ENCODE measurements at places on chromosomes 3 and 15.
A peak's percentile ranks its signal among the peaks of the same experiment; 100 is the strongest.

GRCh38 chr15:42101861-42102260 is 7.5 kb upstream of the PLA2G4D start:
- H3K27ac ChIP-seq, result no peak overlapping the region
- no peak overlapping the region for H3K4me3 ChIP-seq
- H3K36me3 ChIP-seq, result no peaks in the 10 kb centered on the region
- H3K4me1 ChIP-seq, result no peaks in the 10 kb centered on the region

DNA sequence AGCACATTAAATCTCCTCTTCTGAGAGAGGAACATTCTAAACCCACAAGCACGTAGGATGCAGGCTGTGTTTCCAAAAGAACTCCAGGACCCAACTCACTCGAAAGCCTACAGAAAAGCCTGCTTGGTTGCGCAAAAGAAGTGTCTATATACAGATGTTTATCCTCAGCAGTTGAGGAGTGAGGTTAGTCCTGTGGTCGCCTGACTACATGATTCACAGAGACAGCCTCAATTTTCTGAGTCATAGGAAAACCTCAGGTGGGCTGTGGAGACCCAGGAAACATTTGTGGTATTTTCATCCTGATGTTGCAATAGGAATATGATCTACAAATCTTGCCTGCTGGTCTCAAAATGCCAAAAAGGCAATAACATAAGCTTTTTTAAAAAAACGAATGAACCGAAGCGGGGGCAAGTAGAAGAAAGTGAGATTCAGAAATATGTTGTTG is 183.8 kb upstream of the THRB start:
- peak overlapping the region; percentile 51 for H3K27ac ChIP-seq
- H3K27me3 ChIP-seq, result no peaks in the 10 kb centered on the region
- peak; percentile 23 for DNase-seq
- no peaks in the 10 kb centered on the region for H3K36me3 ChIP-seq
- no peaks in the 10 kb centered on the region for H3K4me1 ChIP-seq

DNA sequence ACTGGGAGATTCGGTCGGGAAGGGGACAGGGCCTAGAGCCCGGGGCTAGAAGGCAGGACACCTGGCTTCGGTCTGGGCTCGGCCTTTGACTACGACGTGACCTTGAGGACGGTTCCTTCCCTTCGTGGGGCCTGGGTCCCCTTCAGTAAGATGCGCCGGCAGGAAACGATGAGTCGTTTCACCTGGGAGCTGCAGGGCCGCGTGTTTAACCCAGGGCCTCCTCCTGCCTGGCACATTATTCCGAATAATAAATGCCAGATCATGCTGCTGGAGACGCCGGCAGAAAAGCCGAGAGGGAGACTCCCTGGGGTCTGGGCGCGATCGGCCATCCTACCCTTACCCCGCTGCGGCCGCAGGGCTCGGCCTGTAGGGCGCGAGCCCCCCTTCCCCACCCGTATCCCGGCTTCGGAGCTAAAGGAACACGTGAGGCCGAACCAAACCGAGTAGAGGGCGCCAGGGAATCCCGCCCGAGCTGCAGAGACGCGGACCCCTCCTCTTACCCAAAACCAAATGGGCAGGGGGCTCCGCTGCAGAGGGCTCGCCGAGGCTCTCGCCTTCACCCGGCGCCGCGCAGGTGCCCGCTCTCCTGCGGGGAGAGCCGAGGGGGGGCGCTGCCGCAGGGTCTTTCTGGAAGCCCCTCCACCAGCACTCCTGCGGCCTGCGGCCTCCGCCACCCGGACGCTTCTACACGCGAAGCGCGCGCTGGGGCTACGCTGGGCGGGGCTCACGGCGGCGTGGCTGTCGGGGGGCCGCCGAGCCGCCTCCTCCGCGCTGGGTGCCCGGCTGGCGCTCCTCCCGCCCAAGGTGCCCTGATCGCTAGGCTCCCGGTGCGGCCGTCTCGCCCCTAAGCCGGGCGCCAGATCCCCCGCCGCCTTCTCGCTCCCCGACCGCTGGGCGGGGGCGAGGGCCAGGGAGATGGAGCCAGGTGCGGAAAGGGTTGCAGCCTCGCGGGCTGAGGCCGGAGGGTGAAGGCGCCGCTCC is at the start of gene BDH1:
BDH1 (minus strand) TSS at position 688 of the 981 bp plus-strand sequence. CDS start 9,525 bp downstream, outside the sequence.
- H3K27ac ChIP-seq, result peak within 1 kb of the TSS; percentile 76
- peak within 1 kb of the TSS; percentile 88 for H3K4me3 ChIP-seq
- no peaks in the 10 kb centered on the region for H3K4me1 ChIP-seq
- H3K27me3 ChIP-seq, result no peaks in the 10 kb centered on the region

- H3K27me3 ChIP-seq, result no peaks in the 10 kb centered on the region
- H3K27ac ChIP-seq, result no peak overlapping the region
- no peaks in the 10 kb centered on the region for H3K36me3 ChIP-seq
- H3K4me3 ChIP-seq, result no peak overlapping the region
- no peak for DNase-seq
These were observed 6.7 kb downstream of the PLIN1 start for GRCh38 chr15:89672221-89673164.

GRCh38 chr3:34783876-34784275 is 855.4 kb upstream of the ARPP21 start:
- no peak for DNase-seq
- H3K27me3 ChIP-seq, result no peaks in the 10 kb centered on the region
- no peak overlapping the region for H3K27ac ChIP-seq
- no peaks in the 10 kb centered on the region for H3K4me1 ChIP-seq
- H3K36me3 ChIP-seq, result no peaks in the 10 kb centered on the region

GRCh38 chr3:118207271-118207670 is 827.4 kb downstream of the IGSF11 start:
- H3K4me3 ChIP-seq, result no peak overlapping the region
- DNase-seq, result no peak
- no peaks in the 10 kb centered on the region for H3K27me3 ChIP-seq
- no peak overlapping the region for H3K27ac ChIP-seq
- no peaks in the 10 kb centered on the region for H3K4me1 ChIP-seq

DNA sequence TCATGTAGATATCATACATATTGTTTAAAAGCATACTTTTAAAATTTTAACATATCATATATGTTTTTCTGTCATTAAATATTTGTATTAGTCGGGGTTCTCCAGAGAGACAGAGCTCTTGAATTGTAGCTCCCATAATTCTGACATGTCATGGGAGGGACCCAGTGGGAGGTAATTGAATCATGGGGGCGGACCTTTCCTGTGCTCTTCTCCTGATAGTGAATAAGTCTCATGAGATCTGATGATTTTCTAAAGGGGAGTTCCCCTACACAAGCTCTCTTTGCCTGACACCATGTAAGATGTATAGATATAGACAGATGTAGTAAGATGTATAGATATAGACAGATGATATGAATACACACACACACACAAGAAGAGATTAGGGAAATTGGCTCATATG is 161.2 kb upstream of the ABI3BP start:
- H3K4me1 ChIP-seq, result no peaks in the 10 kb centered on the region
- H3K4me3 ChIP-seq, result no peak overlapping the region
- no peak for DNase-seq
- no peaks in the 10 kb centered on the region for H3K27me3 ChIP-seq

GRCh38 chr3:112773864-112774263 is 72.8 kb downstream of the CD200R1L start:
- no peak for DNase-seq
- H3K36me3 ChIP-seq, result no peaks in the 10 kb centered on the region
- no peaks in the 10 kb centered on the region for H3K27me3 ChIP-seq
- peak overlapping the region; percentile 43 for H3K27ac ChIP-seq
- peaks cover 6% of the 10 kb centered on the region for H3K4me1 ChIP-seq

DNA sequence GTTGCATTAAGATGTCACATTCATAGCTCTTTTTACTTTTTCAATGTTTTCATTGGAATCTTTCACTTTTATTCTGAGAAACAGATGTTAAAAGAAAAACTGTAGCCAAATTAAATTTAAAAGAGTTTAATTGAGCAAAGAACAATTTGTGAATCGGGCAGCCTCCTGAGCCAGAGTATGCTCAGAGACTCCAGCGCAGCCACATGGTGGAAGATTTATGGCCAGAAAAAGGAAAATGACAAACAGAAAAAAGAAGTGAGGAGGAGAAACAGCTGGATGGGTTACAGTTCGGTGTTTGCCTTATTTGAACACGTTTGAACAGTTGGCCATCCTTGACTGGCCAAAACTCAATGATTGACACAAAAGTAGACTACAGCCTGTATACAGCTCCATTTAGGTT is 33.8 kb upstream of the RAB11A start:
- H3K27me3 ChIP-seq, result no peaks in the 10 kb centered on the region
- DNase-seq, result no peak
- H3K4me3 ChIP-seq, result no peak overlapping the region
- H3K27ac ChIP-seq, result peak overlapping the region; percentile 39
- peaks cover 8% of the 10 kb centered on the region for H3K4me1 ChIP-seq

- H3K4me3 ChIP-seq, result no peak overlapping the region
- peak overlapping the region; percentile 53 for H3K27ac ChIP-seq
- peaks cover 4% of the 10 kb centered on the region for H3K4me1 ChIP-seq
- no peaks in the 10 kb centered on the region for H3K36me3 ChIP-seq
These were observed 156.2 kb upstream of the MEF2A start for GRCh38 chr15:99409560-99409959.

GRCh38 chr15:39392469-39393047 is 188.3 kb upstream of the THBS1 start:
- no peaks in the 10 kb centered on the region for H3K27me3 ChIP-seq
- no peak for DNase-seq
- no peak overlapping the region for H3K27ac ChIP-seq
- H3K4me3 ChIP-seq, result no peak overlapping the region
- no peaks in the 10 kb centered on the region for H3K36me3 ChIP-seq

GRCh38 chr15:25246641-25247406 is 192.0 kb downstream of the UBE3A start:
- no peak for DNase-seq
- no peak overlapping the region for H3K27ac ChIP-seq
- H3K27me3 ChIP-seq, result no peaks in the 10 kb centered on the region
- no peaks in the 10 kb centered on the region for H3K4me1 ChIP-seq
- no peaks in the 10 kb centered on the region for H3K36me3 ChIP-seq

GRCh38 chr3:58835086-58835485 is 168.5 kb upstream of the FAM3D start:
- no peaks in the 10 kb centered on the region for H3K27me3 ChIP-seq
- no peak overlapping the region for H3K4me3 ChIP-seq
- H3K36me3 ChIP-seq, result no peaks in the 10 kb centered on the region
- no peaks in the 10 kb centered on the region for H3K4me1 ChIP-seq

GRCh38 chr3:96466441-96466840 is 348.0 kb upstream of the EPHA6 start:
- DNase-seq, result no peak
- no peaks in the 10 kb centered on the region for H3K36me3 ChIP-seq
- H3K27ac ChIP-seq, result no peak overlapping the region
- no peaks in the 10 kb centered on the region for H3K27me3 ChIP-seq
- H3K4me1 ChIP-seq, result no peaks in the 10 kb centered on the region
- no peak overlapping the region for H3K4me3 ChIP-seq

DNA sequence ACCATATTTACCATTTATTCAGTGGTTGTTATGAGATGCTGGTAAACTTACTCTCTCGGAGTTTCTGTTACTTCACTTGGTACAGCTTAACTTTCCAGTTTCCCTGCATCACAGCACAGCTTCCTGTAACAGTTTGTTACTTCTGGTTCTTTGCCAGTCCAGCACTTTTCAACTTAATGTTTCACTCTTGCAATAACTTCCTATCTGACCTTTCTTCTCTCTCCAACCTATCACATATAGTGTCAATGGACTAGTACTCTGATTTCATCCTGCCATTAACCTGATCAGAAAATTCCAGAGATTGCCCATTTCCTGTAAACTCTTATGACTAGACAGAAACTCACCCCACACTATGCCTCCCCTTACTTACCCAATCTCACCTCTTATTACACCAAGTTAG is 3.9 kb upstream of the ATP11B start:
- no peak overlapping the region for H3K27ac ChIP-seq
- no peak overlapping the region for H3K4me3 ChIP-seq
- no peak for DNase-seq
- no peaks in the 10 kb centered on the region for H3K27me3 ChIP-seq
- no peaks in the 10 kb centered on the region for H3K36me3 ChIP-seq

GRCh38 chr15:78082106-78082742 is 4.7 kb upstream of the TBC1D2B start:
- no peak for DNase-seq
- H3K27me3 ChIP-seq, result no peaks in the 10 kb centered on the region

DNA sequence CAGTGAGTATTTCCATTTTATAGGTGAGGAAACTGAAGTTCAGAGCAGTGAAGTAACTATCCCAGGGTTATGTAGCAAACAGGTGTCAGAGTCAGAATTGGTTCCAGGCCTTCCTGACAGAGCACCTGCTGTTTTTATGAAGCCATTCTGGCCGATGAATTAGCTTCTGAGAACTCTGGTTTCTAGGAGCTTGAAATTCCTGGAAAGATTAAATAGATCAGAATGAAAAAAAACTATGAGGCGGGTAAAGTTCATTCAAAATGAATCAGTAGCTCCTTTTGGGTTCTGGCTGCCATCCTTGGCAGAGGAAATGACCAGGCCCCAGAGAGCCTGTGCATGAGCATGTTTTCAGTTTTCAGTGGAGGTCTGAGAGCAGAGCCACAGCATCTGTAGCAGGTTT is 59.3 kb upstream of the CFAP161 start:
- H3K27ac ChIP-seq, result no peak overlapping the region
- DNase-seq, result no peak
- no peak overlapping the region for H3K4me3 ChIP-seq
- H3K4me1 ChIP-seq, result no peaks in the 10 kb centered on the region

GRCh38 chr3:104106276-104106675 is 1260.4 kb upstream of the ALCAM start:
- no peaks in the 10 kb centered on the region for H3K36me3 ChIP-seq
- H3K27ac ChIP-seq, result no peak overlapping the region
- no peak for DNase-seq
- no peaks in the 10 kb centered on the region for H3K4me1 ChIP-seq
- H3K27me3 ChIP-seq, result no peaks in the 10 kb centered on the region
- no peak overlapping the region for H3K4me3 ChIP-seq

- H3K27ac ChIP-seq, result no peak overlapping the region
- DNase-seq, result no peak
- H3K36me3 ChIP-seq, result no peaks in the 10 kb centered on the region
- no peaks in the 10 kb centered on the region for H3K27me3 ChIP-seq
These were observed 17.8 kb upstream of the SEC62 start for GRCh38 chr3:169948559-169949448.

- no peak overlapping the region for H3K27ac ChIP-seq
- no peaks in the 10 kb centered on the region for H3K36me3 ChIP-seq
These were observed 11.7 kb downstream of the EDEM1 start for GRCh38 chr3:5198986-5199731.

- DNase-seq, result no peak
- H3K4me3 ChIP-seq, result no peak overlapping the region
- H3K36me3 ChIP-seq, result no peaks in the 10 kb centered on the region
- H3K4me1 ChIP-seq, result no peaks in the 10 kb centered on the region
- no peaks in the 10 kb centered on the region for H3K27me3 ChIP-seq
These were observed 214.0 kb downstream of the SATB1 start for GRCh38 chr3:18211116-18211515.

- no peaks in the 10 kb centered on the region for H3K27me3 ChIP-seq
- H3K4me3 ChIP-seq, result no peak overlapping the region
- DNase-seq, result peak; percentile 98
- no peaks in the 10 kb centered on the region for H3K36me3 ChIP-seq
These were observed 101.6 kb upstream of the LPP start for GRCh38 chr3:188052169-188053035.

DNA sequence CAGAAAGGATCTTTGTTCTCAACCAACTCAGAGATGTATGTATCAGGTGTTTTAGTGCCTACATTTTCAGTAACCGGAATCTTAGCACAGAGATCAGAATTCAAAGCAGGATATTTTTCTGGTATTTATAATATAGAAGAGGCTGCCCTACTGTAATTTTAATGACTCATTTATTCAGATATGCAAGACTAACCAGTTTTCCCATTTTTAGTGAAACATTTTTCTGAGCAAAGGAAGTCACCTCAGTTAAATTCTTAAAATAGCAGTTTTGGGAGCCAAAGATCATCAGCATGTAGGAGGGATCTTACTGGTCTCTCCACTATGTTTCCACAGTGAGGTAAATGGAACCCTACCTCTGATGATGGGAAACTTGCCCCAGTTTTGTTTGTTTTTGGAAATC is 42.0 kb downstream of the SRP14 start:
- H3K36me3 ChIP-seq, result no peaks in the 10 kb centered on the region
- DNase-seq, result no peak

All from uterus (tissue), 4 donors.